ENCODE measurements at places on chromosomes 5 and 9.

- DNase-seq, result peak; percentile 85
Observed at GRCh38 chr9:21432672-21433425, 7.4 kb upstream of the IFNA1 start.

- DNase-seq, result no peak
Observed at GRCh38 chr5:88203981-88204750, 64.5 kb downstream of the TMEM161B start.

DNA sequence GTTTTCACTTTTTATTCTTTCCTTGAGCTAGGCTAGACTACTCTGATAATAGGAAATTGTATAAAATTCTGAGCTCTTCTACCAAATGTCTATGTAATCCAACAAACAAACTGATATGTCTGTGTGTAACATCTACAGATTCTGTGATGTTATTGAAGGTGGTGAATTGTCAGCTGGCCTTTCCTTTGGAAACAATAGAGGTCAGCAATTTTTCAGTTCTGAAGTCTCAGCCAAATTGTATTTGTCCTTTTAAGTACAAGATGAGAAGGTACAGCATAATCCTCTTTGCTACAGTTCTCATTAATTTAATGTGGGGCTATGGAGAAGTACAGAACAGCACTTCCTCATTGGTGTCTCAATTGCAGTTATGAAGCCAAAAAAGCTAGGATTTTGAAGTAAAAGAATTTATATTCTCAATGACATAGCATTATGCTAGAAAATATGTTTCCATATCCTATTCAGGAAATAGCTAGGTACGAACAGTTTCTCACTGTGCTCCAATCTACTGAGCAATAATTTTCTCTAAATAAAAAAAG is 198.0 kb downstream of the HINT1 start:
- DNase-seq, result peak; percentile 16

DNA sequence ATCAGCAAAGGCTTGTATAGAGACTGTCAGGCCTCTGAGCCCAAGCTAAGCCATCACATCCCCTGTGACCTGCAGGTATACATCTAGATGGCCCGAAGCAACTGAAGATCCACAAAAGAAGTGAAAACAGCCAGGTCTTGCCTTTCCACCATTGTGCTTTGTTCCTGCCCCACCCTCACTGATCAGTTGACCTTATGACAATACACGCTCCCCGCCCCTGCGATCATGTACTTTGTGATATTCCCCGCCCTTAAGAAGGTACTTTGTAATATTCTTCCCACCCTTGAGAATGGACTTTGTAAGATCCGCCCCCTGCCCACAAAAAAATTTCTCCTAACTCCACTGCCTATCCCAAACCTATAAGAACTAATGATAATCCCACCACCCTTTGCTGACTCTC is 18.6 kb upstream of the NPM1 start:
- no peak for DNase-seq

DNA sequence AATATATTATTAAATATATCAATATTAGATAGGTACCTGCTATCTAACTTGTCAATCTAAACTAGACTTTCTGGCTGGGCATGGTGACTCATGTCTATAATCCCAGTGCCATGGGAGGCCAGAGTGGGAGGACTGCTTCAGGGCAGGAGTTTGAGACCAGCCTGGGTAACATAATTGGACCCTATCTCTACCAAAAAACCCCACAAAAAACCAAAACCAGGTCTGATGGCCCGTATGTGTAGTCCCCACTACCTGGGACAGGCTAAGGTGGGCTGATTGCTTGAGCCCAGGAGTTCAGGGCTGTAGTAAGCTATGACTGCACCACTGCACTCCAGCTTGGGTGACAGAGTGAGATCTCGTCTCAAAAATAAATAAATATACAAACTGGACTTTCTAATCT is 55.0 kb downstream of the PJA2 start:
- DNase-seq, result no peak

DNA sequence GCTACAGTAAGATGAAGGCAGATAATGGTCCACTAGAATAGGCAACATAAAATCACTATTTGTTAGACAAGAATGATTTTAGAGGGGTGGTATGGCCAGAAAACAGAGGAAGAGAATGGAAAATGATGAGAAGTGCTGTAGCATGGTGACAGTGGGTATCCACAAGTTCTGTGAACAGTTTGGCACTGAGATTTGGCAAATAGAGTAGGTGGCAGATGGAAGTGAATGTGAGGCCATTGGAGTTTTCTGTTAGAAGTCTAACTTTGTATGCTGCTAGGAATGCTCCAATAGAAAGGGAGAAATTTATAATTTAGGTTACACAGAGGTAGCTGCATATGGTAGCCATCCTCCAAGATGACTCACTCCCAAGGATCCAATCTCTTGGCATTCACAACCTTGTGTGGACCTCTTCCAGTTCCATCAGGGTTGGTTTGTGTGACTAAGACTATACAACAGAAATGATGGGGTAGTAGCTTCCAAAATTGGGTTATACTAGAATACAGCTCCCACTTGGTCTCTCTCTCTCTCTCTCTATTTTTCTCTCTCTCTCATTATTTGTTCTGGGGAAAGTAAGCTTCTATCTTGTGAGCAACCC is 646.9 kb upstream of the ZNF608 start:
- no peak for DNase-seq

DNA sequence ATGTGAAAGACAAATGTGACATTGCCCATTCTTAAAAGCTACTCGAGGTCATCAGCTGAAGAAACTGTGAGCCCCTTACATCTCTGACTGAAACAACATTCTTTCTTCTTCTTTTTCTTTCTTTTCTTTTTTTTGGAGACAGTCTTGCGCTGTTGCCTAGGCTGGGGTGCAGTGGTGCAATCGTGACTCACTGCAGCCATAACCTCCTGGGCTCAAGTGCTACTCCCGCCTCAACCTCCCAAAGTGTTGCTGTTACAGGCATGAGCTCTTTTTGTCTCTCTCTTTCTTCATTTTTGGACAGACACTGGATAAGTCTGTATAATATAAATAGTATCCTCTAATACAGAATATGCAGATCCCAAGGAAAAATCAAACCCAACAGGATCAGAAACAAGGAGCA is 263.7 kb upstream of the KLF9 start:
- DNase-seq, result no peak

DNA sequence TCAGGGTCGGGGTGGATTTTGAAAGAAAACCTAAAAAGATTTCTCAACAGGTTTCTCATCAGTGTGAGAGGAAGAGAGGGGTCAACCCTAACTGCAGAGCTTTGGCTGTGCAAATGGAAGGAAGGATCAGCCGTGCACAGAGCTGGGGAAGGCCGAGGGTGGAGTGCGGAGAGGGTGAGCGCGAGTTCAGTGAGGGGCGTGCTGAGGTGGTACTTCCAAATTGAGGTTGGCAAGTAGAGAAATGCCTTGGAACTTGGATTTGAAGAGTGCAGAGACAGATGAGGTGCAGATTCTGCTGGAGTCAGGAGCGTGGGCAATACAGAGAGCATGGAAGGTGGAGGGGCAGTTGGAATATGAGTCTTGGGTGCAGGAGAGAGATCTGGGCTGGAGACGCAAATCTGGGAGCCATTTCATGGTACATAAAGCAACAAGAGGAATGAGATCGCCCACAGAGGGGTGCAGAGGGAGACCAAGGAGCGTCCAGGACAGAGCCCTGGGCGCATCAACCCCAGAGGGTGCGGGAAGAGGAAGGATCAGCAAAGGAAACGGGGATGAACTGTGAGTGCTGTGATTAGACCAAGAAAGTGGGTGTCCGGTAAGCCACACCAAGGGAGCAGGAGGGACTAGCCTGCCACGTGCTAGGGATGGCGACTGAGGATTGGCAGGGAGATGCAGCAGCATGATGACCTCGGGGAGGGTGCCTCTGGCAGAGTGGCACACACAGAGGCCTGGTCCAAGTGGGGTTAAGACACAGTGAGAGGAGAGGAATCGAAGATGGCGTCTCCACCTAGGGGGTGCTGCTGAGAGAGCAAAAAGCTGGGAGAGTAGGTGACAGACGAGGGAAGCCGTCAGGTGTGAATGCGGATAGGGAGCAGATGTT is 105.8 kb downstream of the ADAMTS2 start:
- DNase-seq, result no peak

DNA sequence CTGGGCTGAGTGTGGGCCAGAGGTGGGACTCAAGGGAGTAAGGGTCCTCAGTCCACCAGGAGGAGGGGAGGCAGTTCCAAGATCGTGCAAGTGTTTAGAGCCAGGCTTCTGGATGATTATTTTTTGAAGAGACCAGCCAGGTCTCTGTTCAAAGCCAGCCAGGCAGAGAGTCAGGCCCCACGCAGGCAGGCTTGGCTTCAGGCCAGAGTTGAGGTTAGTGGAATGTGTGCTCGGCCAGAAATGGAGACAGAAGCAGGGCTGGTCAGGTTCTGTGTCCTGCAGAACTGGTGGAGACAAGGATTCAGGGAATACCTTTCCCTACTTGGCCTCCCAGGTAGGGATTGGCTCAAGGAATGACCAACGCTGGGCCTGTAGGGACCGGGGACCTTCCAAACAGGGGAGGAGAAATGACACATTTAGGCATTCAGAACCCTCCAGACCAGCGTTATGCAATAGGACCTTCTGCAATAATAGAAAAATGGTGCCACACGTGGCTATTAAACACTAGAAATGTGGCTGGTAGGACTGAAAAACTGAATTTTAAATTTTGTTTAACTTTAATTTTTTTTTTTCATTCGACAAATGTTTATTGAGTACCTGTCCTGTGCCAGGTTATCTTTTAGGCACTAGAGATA is 106.2 kb downstream of the CMYA5 start:
- peak; percentile 26 for DNase-seq

- DNase-seq, result no peak
Observed at GRCh38 chr9:2414465-2414864, 207.1 kb upstream of the VLDLR start.

DNA sequence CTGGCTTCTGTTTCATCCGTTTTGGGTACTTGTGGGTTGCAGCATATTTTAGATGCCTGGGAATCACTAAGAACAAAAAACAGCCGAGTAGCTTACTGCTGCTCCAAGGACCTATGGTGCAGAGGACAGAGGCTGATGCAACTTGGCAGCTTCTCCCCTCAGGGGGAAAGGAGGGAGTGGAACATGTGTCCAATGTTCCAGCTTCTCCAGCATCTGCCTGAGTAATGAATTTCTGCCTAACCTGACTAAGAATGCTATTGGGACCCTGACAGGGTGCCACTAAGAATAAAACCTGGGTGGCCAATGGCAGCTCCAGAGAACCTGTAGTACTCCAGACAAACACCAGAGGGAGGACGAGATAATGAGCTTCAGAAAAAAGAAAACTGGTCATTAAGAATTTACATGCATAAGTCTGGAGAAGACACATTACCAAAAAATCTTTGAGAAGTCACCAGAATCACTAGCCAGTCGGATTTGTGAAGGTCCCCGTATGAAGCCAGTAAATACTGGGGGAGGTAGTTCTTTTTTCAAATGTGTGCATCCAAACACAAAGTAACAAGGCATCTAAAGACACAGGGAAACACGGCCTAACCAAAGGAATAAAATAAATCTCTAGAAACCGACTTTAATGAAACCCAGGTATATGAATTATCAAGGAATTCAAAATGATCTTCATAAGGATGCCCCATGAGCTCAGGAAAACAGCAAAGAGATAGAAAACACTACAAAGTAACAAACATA is 293.5 kb downstream of the HINT1 start:
- peak; percentile 32 for DNase-seq

GRCh38 chr5:56791396-56791795 is 24.0 kb upstream of the MAP3K1 start:
- DNase-seq, result no peak

DNA sequence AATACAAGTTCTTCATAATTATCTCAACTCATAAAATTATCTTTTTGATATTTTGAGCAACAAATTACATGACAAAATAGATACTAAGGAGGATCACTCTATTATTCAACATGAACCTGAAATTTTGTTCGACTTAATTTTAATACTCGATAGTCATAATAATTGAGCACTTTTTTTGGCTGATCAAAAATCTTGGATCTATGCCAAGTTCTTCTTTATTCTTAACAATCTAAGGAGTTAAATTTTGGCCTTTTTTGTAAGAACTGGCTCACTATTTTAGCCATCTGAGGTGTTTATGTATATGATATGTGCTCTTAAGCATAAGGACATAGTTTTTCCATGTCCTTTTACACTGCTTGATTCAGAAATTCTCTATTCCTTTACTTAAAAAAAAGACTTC is 996.1 kb upstream of the COX7C start:
- no peak for DNase-seq

- no peak for DNase-seq
Observed at GRCh38 chr9:126366366-126367011, 39.9 kb downstream of the MVB12B start.

DNA sequence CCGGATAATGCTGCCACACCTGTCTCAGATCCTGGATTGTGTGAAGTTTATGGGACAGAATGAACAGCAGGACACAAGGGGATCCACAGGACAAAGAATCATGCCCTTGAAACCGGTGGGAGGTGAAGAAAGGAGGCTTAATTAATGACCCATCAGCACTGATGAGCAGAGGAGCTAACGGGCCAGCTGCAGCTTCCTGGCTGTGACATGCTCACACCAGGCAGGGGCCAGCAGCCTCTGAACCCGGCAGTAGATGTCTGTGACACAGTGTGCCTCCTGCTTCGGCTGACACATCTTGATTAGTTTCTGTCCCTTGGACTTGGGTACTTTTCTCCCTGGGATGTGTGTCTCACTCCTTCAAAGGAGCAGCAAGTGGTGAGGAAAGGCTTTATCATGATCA is 328.8 kb upstream of the BRINP1 start:
- DNase-seq, result no peak

- DNase-seq, result no peak
Observed at GRCh38 chr5:84603568-84604185, 219.0 kb upstream of the EDIL3 start.

DNA sequence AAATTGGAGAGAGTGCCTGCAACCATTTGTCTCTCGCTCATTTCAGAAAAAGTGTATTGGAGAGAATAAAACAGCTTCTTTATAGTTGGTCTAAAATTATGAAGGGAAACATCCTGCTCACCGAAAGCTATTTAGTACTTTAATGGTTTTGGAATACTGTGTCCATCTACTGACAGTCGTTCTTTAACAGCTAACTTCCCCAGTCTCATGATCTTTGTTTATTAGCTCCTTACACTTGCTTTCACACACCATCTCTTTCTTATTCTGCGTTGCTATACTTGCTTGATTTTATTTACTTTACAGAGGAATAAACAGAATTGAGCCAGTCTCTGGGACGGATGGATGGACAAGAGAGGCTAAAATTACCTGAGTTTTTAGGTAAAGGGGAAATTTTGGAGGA is 229.3 kb downstream of the CCDC171 start:
- DNase-seq, result no peak

- no peak for DNase-seq
Observed at GRCh38 chr5:75058986-75059535, 6.7 kb upstream of the GCNT4 start.

GRCh38 chr5:14895301-14895700 is 23.7 kb upstream of the ANKH start:
- no peak for DNase-seq

DNA sequence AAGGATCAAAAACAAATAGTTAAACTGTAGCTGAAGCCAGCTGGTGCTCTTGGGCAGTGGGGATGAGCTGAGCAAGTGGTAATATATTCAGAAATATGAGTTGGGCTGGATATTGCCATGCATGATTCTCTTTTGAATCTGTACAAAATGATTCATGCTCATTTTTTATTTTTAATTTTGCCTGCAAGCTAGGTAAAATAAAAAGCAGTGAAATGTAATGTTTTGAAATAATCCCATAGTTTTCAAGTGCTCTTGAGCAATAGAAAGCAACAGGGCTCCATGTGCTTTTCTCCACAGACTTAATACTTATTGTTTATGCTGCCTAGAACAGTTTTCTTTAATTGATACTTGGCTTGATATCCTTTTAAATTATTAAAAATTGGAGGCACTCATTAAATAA is 489.3 kb downstream of the TLE4 start:
- DNase-seq, result no peak

Measured in inflammatory macrophage treated with lipopolysaccharide for 4 hours (primary cell).